ENCODE measurements at places on chromosomes 7 and 10.
A peak's percentile ranks its signal among the peaks of the same experiment; 100 is the strongest.

- DNase-seq: no peak
These were observed 127.2 kb downstream of the SLIT1 start for GRCh38 chr10:97058521-97058920.

DNA sequence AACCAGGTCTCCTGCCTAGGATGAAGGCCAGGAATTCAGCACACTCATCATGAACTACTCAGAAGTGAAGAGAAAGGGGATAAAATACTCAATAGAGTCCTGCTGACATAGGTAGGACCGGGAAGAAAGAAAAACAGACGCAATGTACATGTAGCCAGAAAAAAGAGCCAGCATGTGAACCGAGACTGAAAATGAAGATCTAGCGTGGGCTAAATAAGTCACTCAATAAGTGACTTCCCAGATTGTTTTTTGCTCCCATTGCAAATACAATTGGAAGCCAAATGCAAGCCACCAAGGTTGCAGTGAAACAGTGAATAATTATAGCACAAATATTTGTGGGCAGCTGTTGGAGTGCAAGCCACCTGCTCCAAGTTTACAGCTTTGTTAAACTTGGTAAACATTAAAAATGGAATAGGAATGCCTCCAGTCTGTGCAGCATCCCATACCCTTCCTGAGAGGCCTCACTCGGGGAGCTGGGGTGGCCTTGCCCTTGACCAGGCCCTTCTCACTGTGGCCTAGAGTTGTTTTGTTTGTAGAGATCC, 34.7 kb upstream of the HPS1 start:
- no peak for DNase-seq

GRCh38 chr10:131198843-131199242, 112.7 kb downstream of the TCERG1L start:
- no peak for DNase-seq

GRCh38 chr10:70617798-70618568, 15.4 kb upstream of the PRF1 start:
- peak; percentile 48 for DNase-seq

- DNase-seq: no peak
These were observed 129.3 kb downstream of the MYOF start for GRCh38 chr10:93352638-93353383.

GRCh38 chr10:69685802-69686585, 55.9 kb downstream of the FAM241B start:
- DNase-seq: no peak

DNA sequence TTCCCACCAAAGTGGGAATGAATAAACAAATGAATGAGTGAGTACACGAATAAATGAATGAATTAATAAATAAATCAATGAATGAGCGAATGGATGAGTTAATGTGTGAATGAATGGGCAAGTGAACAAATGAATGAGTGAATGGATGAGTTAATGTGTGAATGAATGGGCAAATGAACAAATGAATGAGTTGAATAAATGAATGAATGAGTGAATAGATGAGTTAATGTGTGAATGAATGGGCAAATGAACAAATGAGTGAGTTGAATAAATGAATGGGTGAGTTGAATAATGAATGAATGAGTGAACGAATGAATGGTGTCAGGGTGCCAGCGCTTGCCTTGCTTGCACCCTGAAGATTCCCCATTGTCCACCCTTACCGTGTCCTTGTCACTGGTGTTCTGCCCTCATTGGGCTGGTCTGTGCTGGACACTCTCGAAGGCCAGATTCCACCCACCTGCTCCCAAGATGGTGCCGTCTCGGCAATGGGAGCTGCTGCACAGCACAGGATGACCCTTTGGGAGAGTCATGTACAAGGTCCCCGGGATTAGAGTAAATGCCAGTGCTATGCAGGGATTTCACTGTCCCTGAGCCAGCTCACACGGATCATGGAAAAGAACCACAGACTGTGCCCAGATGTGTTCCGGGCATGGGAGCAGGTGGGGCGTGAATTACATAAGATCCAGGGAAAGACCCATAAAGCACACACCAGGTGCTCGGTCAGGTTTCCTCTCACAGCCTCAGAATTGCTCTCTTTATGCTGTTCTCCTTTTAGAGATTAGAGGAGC, 83.2 kb downstream of the CAMK1D start:
- DNase-seq: no peak

- no peak for DNase-seq
These were observed 2.1 kb downstream of the ADIRF start for GRCh38 chr10:86970162-86970981.

- DNase-seq: no peak
These were observed 87.0 kb downstream of the SGMS1 start for GRCh38 chr10:50536617-50537240.

DNA sequence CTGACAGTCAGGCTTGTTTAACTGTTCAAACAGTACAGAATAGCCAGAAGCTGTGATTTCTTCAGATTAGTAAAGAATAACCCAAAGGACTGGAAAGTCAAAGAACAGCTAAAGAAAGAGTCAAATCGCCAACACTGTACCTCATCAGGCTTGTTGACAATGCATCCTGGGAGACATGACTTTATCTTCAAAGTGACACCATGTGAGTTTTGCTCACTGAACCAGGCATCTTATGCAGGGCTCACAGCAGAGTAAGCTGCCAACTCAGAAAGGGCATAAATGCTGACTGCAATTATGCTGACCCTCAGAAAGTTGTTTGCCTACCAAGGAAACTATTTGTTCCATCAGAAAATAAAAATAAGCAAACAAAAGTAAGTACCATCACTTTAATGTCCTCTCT, 96.4 kb downstream of the MAGI2 start:
- no peak for DNase-seq

- DNase-seq: no peak
These were observed 235.9 kb upstream of the PRSS1 start for GRCh38 chr7:142513178-142513955.

DNA sequence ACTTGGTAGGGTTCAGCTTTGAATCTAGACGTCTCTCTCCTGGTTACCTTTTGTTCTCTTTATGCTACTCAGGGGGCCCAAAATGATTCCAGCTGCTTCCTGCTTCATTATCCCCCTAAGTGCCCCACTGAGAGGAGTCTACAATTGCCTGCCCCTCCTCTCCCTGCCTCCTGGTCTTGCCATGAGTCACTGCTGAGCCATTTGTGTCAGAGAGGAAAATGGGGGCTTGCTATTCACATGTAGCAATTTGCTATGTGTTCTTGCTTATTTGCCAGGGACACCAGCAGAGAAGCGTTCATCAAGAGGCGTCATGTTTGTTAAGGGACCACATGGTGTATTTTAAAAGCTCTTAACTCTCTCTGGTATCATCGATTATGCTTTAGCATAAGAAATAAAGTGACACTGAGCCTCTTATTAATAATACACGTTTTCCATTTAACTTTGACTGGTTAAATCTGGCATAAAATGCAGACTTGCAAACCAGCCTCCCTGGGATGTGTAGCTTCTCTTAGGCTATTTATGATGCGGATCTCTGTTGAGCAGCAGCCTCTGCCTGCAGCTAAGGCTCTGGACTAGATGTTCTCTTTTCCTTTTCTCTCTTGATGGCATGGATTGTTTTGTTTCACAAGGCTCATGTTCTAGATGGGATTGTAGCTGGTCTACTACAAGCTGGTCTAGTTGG, 239.3 kb downstream of the AUTS2 start:
- DNase-seq: no peak

DNA sequence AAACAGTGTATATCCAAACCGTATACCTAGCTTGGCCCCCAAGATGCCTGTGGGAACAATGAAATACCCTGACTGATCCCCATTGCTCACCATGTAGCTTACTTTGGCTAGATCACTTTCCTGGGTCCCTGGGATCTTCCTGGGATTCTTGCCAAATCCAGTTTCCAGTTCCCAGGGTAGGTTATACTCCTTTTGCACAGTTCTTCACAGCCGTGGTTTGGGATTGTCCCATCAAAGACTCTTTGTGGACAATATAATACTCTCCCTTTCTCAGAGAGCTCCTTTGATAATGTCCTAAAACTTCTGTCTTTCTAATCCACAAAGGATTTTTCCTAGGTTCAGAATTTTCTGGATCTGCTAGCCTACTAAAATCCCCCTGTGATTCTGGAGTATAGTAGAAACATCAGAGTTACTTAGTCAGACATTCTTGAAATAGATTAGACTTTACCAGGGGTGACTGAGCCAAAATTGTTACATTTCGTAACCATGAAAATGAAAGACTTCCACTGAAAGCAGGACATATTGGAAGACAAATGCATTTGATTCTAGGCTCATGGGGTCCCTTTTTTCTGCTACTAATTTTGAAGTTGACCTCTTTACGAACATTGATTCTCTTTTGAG, 388.3 kb upstream of the ETV1 start:
- DNase-seq: no peak

GRCh38 chr10:122419876-122420623, 34.4 kb upstream of the ARMS2 start:
- no peak for DNase-seq

GRCh38 chr7:114130866-114131265, 212.1 kb upstream of the PPP1R3A start:
- no peak for DNase-seq

GRCh38 chr7:127792528-127793342, 140.7 kb downstream of the SND1 start:
- DNase-seq: peak; percentile 6

DNA sequence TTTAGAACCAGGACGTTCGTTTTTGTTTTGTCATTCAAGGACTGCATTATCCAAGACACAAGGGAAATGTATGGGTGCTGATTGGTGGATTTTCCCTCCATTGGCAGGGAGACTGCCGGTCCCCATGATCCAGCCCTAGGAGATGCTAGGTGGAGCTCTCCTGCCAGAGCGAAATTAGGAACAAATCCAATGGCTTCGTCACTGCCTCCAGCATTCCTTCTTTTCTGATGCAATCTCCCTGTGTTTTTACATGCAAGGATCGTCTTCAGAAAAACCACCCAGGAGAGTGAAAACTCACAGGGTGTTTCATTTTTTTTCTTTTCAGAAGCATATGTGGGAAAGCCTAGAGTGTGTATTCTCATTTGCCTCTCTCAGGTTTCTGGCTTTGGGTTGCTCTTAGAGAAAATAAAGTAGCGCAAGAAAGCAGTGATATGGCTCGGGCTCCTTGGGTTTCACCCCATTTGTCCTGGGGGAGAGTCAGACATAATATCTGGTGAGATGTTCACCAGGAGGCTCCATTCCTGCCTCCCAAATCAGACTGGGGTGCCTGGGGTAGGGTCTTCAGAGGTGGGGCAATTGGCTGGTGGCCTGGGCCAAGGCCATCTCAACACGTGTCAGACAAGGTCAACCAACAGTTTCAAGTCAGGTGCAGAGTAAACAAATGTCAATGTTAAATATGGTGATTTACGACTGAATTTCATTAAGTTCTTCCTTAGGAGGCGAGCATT, 450.9 kb upstream of the MKI67 start:
- no peak for DNase-seq

GRCh38 chr10:70175516-70175915, 5.2 kb upstream of the SAR1A start:
- no peak for DNase-seq

- DNase-seq: no peak
These were observed 23.9 kb upstream of the PNLIPRP3 start for GRCh38 chr10:116403740-116404250.

DNA sequence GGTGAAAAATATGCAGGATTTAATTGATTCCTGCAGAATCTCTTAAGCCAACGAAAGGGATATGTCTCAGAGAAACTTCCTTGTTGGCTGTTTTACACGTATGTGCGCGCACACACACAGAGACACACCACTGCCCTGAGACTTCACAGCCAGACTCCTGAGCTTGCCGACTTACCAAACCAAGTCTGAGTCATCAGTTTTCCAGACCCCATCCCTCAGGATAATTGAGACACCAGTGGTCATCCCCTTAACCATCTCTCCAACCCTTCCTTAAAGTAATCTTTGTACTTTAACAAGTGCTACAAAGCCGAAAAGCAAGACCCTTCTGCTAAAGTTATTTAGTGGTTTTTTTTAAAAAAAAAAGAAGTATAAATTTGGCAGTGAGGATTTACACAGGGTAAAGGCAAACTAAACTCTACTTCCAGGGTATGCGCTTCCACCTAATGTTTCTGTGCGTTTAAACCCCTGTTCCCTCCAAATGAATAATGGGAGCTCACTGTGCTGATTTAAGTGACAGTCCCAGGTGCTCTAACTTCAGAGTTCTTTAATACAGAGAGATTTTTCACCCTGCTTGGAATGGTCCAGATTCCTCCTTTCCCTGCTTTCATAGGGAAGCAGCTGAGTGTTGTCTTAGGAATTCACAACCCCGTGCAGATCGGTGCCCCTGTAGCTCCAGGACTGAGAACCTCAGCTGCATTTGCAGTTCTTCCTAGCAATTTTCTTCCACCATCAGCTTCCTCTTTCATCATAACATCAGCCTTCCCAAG, 198.5 kb downstream of the INHBA start:
- no peak for DNase-seq

DNA sequence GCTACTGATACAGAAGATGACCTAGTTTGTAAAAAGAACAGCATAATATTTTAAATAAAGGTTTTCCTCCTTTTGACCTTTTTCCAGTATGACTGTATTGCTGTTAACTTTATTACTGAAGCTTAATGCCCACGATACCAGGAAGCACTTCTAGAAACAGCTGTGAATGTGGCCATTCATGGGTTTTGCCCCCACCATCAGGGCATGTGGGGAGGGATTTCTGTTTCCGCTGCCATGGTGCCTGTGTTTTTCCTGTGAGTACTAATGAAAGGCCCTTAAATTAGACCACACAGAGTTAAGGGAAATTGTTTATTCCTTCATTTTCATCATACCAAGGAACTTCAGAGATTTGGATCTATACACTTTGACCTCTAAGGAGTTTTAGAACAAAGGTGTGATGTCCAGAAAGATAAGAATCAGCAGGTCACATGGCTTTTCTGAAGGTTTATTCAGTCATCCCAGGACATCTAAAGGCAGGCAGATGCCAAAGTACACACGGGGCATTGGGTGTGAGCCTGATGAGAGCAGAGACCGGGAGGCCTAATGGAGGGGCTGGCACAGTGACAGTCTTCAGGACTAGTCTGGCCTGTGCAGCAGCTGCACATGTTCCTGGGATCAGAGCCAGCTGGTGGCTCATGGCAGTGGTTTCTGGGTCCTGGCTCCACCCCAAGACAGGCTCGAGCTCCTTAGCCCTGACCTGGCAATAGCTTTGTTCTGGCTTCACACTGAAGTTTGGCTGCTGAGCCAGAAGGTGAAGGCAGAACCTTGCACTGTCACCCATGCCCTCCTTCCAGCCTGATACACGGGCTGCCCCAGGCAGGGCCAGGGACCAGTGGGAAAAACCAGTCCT, 190.9 kb downstream of the REEP3 start:
- DNase-seq: no peak

DNA sequence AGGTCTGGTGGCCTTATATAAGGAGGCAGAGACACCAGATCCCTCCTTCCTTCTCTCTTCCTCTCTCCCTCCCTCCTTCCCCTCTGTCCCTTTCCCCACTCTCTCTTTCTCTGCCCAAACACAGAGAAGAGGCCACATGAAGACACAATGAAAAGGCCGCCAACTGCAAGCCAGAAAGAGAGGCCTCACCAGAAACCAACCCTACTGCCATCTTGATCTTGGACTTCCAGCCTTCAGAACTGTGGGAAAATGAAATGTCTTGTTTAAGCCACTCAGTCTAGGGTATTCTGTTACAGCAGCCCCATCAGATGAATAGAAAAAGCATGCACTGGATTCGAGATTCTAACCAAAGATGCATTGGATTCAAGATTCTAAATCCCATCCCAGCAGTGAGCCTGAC, 168.1 kb downstream of the FAM107B start:
- DNase-seq: no peak

All from activated naive CD8-positive, alpha-beta T cell treated with anti-CD3 and anti-CD28 coated beads for 36 hours (primary cell).